ENCODE measurements at places on chromosomes 5 and 9.

DNA sequence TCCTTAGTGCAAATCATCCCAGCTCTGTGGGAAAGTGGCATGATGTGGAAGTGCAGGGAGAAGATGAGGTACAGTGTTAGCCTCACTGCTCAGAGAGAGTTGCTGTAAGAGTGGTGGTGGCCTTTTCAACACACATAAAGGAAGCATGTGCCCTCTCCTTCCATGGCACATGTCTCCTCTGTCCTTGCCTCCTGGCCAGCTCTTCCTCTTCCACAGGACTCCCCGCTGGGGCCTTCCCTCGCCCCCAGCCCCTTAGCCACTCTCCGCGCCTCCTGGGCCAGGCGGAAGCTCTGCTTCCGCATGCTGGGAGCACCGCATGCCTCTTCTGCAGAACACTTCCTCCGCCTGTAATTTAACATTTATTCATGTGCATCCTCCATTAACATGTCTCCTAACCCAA, 4.8 kb upstream of the KCNMB1 start:
- DNase-seq: no peak

DNA sequence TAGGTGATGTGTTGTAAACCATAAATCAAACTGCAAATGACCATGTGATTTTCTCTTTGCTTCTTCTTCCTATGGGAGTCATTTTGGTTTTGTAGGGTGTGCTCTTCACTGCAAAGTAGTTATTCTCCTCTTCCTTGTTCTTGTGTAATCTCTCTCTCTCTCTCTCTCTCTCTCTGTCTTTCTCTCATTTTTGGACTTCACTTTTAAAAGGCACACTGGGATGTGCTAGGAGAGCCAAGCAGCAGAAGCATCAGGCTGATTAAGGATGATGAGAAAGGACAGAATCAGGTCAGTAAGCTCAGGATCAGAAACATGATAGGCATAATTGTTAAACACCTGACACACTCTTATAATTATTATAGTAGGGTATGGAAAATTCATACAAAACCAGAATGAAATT, 505.3 kb upstream of the ZNF608 start:
- no peak for DNase-seq

GRCh38 chr9:3894772-3895171, 369.0 kb upstream of the RFX3 start:
- DNase-seq: no peak

DNA sequence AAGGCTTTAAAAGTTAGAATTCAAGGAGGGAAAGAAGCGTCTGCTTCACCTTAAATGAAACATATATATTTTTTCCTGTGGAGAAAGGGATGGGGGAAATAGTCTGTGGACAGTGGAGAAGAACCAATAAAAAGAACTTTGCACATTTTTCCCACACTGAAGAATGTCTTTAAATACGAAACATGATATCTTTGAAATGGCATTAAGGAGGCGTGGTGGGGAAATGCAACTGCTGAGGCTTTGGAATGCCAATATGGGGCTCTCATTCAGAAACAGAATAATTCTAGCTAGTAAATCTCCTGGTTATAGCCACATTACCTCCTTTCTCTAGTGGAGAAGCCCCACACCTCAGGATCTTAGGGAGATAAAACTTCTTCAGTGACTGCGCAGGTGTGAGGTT, 46.8 kb downstream of the TNC start:
- DNase-seq: no peak

DNA sequence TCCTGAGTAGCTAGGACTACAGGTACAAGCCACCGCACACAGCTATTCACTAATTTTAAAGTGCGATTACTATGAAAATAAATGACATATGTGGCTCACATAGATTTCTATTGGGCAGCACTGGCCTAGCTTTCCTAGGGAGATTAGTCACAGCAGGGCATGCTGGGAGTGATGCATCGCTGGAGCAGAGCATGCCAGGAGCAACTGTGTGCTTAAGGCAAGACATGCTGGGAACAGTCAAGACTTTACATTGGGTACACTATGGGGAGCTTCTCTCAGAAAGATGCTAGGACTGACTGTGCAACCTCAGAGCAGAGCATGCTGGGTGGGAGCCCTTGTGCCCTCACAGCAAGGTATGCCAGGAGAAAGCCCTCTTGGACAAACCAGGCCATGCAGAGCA, 9.3 kb downstream of the ST6GALNAC6 start:
- DNase-seq: no peak

DNA sequence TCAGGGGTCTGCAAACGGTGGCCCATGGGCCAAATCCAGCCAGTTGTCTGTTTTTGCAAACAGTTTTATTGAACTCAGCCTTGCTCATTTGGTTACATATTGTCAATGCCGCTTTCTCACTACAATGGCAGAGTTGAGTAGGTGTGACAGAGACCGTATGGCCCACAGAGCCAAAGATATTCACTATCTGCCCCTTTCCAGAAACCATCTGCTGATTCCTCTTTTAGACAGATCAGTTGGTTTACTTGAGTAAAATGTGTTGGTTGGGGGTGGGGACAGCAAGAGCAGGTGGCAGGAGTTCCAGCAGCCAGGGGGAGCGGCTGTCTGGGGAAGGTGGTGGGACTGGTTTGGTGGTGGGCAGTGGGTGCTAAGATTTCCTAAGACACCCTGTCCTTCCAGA, 54.8 kb downstream of the COL27A1 start:
- DNase-seq: no peak

- no peak for DNase-seq
These were observed 241.6 kb downstream of the FBXL7 start for GRCh38 chr5:15741591-15741990.

DNA sequence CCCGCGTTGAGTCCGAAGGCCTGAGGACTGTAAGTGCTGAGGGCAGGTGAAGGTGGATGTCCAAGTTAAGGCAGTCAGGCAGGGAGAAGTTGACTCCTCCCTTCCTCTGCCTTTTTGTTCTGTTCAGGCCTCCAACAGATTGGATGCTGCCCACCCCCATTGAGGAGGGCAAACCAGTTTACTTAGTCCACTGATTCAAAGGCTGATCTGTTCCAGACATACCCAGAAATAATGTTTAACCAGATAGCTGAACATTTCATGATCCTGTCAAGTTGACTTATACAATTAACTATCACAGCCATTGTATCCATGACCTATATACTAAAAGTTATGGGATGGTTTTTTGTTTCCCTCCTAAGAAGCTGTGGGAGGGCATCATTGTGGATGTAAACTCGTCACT, 8.3 kb upstream of the TEX48 start:
- no peak for DNase-seq

DNA sequence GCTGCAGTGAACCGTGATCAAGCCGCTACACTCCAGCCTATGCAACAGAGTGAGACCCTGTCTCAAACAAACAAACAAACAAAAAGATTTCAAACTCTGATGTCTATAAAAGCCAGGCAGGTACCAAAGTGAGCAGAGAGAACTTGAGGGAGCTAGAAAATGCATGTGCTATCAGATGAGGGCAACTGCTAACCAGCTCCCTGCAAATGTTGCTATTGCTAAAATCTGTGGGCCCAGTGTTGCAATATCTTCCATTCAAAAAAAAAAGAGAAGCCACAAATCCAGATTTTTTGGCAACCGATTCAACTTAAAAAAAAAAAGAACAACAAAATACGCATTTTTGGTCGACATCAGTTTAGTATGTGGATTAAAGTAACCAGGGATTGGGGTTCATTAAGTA, 5.5 kb downstream of the UBE2D2 start:
- DNase-seq: no peak

DNA sequence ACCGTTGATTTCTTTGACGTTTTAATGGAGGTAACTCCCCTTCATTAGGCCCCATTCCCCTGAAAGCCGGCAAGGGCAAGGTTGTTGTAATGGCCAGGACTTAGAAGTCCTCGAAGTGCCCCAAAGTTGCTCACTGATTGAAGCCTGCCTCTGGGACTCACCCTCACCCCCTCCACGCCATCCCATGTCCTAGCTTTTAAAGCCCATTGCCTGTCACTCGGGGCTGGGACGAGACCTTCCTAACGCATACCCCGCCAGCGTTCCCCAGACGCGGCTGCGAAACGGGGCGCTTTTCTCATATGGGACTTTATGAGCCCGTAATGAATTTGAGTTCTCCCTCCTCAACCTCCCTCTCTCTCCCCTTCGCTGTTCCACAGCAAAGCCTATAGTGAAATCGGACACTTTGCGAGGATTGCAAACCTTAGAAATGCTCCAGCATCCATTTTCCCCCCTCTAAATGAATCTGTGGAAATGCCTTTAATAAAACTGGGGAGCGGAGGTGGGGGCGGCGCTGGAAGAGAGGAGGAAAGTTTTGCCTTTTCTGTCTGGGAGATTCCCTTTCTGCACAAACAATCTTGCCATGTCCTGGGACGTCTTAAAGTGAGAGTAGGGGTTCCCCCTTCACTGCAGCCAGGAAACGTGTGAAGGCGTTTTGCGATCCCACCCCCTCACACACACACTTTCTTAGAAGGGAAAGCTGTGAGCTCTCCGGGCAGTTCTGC, 1.5 kb downstream of the PAPPA start:
- DNase-seq: no peak

DNA sequence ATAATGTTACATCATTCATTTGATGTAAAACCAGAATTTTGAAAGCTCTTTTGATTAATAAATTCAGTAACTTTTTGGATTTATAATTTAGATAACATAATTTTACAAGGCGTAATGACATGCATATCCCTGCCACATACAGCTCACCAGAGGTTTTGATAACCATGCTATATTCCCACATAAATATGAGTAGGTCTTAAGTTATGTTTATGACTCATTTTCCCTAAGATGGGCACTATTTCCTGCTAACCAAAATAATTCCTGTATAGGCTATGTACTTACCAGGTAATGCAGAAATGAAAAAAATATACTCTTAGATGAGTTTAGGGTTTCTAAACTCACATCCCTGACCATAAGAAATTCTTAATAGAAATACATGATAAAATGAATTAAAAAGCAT, 93.9 kb upstream of the EDIL3 start:
- DNase-seq: no peak

GRCh38 chr5:150481972-150482406, 25.9 kb upstream of the NDST1 start:
- DNase-seq: no peak

GRCh38 chr9:126097679-126098078, 228.9 kb upstream of the MVB12B start:
- no peak for DNase-seq

GRCh38 chr5:37921452-37921851, 81.6 kb upstream of the GDNF start:
- DNase-seq: no peak

DNA sequence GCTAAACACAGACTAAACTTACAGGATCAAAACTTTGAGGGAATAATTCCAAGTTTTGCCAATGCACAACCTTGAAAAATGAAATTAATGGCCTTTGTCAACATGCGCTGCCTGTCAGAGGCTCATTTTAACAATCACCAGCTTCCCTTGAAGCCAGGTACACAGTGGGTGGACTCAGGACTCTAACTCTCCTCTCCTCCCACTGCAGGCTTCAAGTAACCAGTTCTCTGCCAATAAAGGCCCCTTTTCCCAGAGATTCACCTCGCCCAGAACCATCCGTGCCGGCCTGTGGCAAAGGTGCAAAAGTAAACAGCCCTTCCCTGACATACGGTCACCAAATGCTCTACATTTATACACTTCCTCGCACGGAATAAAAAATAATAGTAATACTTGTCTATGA, 18.4 kb upstream of the FBP2 start:
- DNase-seq: no peak

DNA sequence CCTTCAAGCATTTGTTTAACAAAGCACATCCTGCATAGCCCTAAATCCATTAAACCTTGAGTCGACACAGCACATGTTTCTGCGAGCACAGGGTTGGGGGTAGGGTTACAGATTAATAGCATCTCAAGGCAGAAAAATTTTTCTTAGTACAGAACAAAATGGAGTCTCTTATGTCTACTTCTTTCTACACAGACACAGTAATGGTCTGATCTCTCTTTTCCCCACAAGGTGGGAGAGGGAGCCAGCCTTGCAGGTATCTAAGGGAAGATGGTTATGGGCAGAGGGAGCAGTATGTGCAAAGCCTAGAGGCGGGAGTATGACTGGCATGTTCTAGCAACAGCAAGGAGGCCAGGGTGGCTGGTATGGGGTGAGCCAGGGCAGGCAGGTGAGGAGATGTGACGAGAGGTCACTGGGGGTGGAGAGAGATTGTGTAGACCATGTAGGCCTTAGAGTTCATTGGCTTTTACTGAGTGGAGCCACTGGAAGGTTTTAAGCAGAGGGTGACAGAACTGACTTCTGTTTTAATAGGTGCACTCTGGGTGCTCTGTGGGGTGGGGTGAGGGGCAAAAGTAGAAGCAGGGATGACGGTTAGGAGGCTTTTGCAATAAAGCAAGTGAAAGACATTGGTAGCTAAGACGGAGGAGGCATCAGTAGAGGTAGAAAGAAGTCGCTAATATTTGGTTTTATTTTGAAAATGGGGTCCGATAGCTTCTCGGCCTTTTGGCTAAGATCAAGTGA, 5.1 kb upstream of the RPS14 start:
- DNase-seq: no peak

GRCh38 chr5:179260324-179261070, 84.8 kb downstream of the ADAMTS2 start:
- DNase-seq: no peak

DNA sequence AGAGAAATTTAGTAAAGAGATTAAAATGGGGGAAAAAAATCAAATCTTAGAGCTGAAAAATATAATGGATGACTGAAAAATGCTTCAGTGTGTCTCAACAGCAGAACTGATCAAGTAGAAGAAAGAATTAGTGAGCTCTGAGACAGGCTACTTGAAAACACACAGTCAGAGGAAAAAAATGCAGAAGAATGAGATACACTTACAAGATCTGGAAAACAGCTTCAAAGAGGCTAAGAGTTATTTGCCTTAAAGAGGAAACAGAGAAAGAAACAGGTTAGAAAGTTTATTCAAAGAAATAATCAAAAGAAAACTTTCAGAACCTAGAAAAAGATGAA, 70.5 kb upstream of the OR2K2 start:
- no peak for DNase-seq

DNA sequence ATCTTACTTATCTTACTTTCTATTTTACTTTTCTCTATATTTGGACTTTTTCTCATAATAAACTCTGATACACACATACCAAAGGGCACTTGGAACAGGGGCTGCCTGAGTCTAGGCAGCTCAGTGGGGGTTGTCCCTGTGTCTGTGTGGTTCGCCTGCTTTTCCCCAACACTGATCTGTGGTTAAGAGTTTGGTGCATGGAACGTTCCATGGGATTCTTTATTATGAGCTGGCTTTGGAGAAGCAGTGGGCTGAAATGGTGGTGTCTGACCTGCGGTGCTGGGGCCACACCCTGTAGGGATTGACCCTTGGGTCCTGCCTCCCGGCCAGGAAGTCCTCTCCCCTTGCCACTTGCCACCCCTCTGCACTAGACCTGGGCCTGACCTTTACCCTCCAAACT, 47.4 kb downstream of the ANKRD33B start:
- DNase-seq: no peak

GRCh38 chr9:34611251-34611810, 566 bp downstream of the RPP25L start:
- no peak for DNase-seq

DNA sequence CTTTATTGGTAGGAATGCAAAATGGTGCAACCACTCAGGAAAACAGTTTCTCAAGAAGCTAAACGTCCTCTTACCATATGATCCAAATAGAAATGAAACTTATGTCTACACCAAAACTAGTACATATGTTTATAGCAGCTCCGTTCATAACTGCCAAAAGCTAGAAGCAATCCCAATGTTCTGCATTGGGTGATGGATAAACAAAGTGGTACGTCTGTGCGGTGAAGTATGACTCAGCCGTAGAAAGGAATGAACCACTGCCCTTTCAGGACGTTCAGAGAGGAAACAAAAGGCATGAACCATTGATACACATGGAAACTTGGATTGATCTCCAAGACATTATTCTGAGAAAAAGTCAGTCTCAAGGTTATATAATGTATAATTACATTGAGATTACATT, 27.6 kb downstream of the HNRNPH1 start:
- DNase-seq: no peak

Data from left renal pelvis (tissue), 4 donors.